ENCODE measurements at places on chromosomes 13 and 19. TPM values are rescaled to one million over a fixed set of nuclear protein-coding genes. Genes with fewer than 3 reads are reported as not detected.

- no peak for DNase-seq
- H3K4me3 ChIP-seq: no peak overlapping the region
- no peak overlapping the region for H3K27ac ChIP-seq
- H3K4me1 ChIP-seq: no peaks in the 10 kb centered on the region
These were observed 342.6 kb downstream of the ITGBL1 start for GRCh38 chr13:101795025-101795424.

The ZNF709 gene
- total RNA-seq: 3.4 TPM

The CEBPA gene
- total RNA-seq: 1.4 TPM

The ANO8 gene
- total RNA-seq: 17.7 TPM

The LILRB5 gene
- total RNA-seq: not detected

The FCAR gene
- not detected for total RNA-seq

The ZNF627 gene
- 18.3 TPM for total RNA-seq

DNA sequence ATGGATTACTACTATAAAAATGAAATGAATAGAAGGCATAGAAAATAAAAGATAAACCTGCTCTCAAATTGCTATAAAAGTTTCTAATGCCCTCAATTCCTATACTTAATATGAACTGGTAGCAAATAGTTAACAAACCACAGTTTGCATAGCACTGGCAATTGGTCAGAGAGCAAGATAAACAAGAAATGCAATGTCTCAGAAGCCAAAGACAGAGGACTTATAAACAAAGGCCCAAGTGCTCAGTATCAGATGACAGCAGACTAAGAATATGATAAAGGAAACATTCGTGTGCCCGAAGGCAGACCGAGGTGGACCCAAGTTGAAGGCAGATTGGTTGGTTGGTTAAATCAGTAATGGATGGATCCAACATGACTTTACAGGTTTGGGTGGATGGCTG lies 50.6 kb downstream of the IPO5 start:
- H3K36me3 ChIP-seq: peaks cover 70% of the 10 kb centered on the region
- H3K27ac ChIP-seq: peak overlapping the region; percentile 69
- no peak for DNase-seq
- H3K27me3 ChIP-seq: no peaks in the 10 kb centered on the region
- H3K4me3 ChIP-seq: no peak overlapping the region

DNA sequence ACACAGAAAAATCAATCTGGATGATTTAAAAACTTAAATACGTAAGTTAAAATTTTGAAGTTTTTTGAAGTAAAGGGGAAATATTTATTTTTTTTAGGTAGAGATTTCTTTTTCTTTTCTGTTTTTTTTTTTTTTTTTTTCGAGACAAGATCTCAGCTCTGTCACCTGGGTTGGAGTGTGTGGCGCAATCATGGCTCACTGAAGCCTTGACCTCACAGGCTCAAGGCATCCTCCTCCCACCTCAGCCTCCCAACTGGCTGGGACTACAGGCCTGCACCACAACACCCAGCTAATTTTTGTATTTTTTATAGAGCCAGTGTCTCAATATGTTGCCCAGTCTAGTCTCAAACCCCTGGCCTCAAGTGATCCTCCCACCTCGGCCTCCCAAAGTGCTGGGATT lies 120.4 kb upstream of the CLDN10 start:
- H3K4me1 ChIP-seq: no peaks in the 10 kb centered on the region
- no peaks in the 10 kb centered on the region for H3K36me3 ChIP-seq
- H3K27ac ChIP-seq: no peak overlapping the region
- DNase-seq: no peak
- peaks cover 16% of the 10 kb centered on the region for H3K27me3 ChIP-seq

- peak overlapping the region; percentile 69 for H3K27ac ChIP-seq
- DNase-seq: no peak
- H3K27me3 ChIP-seq: no peaks in the 10 kb centered on the region
- H3K36me3 ChIP-seq: no peaks in the 10 kb centered on the region
- peak overlapping the region; percentile 74 for H3K4me3 ChIP-seq
These were observed 484 bp downstream of the IL11 start for GRCh38 chr19:55369653-55370304.

GRCh38 chr13:52947921-52948373 lies 80.7 kb upstream of the OLFM4 start:
- no peak overlapping the region for H3K4me3 ChIP-seq
- H3K27me3 ChIP-seq: no peaks in the 10 kb centered on the region
- H3K4me1 ChIP-seq: no peaks in the 10 kb centered on the region
- no peak overlapping the region for H3K27ac ChIP-seq

GRCh38 chr13:27826379-27827353 lies 34.4 kb downstream of the GSX1 start:
- H3K36me3 ChIP-seq: no peaks in the 10 kb centered on the region
- no peak overlapping the region for H3K27ac ChIP-seq
- DNase-seq: peak; percentile 92
- peaks cover 2% of the 10 kb centered on the region for H3K4me1 ChIP-seq
- H3K27me3 ChIP-seq: peaks cover 66% of the 10 kb centered on the region

DNA sequence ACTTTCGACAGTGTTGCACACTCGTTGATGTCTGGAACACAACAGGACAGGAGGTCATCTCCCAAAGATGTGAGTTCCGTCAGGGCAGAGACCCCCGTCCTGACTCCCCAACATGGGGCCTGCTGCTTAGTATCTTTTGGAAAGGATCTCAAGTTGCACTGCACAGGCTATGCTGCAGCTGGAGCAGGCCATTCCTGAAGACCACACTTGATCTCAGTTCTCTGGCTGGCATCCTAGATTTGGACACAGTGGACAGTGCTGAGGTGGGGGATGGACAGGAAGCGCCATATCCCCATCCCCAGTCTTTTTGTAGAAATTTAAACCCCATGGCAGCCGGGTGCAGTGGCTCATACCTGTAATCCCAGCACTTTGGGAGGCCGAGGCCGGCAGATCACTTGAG lies 5.9 kb downstream of the ADGRE2 start:
- H3K36me3 ChIP-seq: no peaks in the 10 kb centered on the region
- H3K27ac ChIP-seq: no peak overlapping the region
- no peak overlapping the region for H3K4me3 ChIP-seq
- DNase-seq: peak; percentile 44

The POMP gene
- total RNA-seq: 74.9 TPM

DNA sequence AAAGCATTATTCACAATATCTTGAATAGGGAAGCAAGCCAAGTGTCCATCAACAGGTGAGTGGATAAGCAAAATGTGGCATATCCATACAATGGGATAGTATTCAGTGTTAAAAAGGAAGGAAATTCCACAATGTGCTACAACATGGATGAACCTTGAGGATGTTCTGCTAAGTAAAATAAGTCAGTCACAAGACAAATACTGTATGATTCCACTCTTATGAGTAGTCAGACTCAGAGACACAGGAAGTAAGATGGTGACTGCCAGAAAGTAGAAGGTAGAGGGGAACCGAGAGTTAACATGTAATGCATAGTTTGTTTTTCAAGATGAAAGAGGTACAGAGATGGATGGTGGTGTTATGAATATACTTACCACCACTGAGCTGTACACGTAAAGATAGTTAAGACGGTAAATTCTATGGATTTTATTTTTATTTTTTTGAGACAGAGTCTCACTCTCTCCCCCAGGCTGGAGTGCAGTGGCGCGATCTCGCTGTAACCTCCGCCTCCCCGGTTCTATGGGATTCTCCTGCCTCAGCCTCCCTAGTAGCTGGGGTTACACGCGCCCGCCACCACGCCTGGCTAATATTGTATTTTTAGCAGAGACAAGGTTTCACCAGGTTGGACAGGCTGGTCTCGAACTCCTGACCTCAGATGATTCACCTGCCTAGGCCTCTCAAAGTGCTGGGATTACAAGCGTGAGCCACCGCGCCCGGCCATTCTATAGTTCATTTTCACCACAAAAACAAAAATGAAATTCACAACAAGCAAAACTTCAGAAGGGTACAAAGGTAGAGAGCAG lies 1.0 kb upstream of the CHAMP1 start:
- peaks cover 4% of the 10 kb centered on the region for H3K36me3 ChIP-seq
- H3K27ac ChIP-seq: peak overlapping the region; percentile 92
- no peak for DNase-seq
- peaks cover 38% of the 10 kb centered on the region for H3K4me1 ChIP-seq
- H3K27me3 ChIP-seq: no peaks in the 10 kb centered on the region
- peak overlapping the region; percentile 77 for H3K4me3 ChIP-seq

The ATP1A3 gene
- total RNA-seq: not detected

DNA sequence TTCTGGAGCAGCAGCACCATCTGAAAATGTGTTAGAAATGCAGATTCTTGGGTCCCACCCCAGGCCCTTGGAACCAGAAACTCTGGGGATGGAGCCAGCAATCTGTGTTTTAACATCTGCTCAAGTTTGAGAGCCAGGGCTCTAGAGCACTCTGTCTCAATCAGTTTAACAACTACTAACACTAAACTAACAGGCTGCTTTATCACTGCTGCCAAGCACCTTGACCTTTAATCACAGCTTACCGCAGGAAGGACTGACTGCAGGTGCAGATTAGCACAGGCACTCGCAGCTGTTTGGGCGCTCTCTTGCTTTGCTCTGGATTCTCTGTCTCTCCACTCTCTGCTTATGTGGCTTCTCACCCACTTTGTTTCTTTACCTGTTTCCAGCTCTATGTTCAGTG lies 163.5 kb downstream of the MTUS2 start:
- H3K4me1 ChIP-seq: no peaks in the 10 kb centered on the region
- H3K4me3 ChIP-seq: no peak overlapping the region
- H3K27me3 ChIP-seq: no peaks in the 10 kb centered on the region
- no peak for DNase-seq

- H3K27ac ChIP-seq: no peak overlapping the region
- no peak for DNase-seq
- H3K4me1 ChIP-seq: peaks cover 4% of the 10 kb centered on the region
- H3K4me3 ChIP-seq: no peak overlapping the region
- peaks cover 12% of the 10 kb centered on the region for H3K36me3 ChIP-seq
These were observed 8.9 kb upstream of the ELF1 start for GRCh38 chr13:41028051-41028450.

The WDR87 gene
- not detected for total RNA-seq

The CGB3 gene
- total RNA-seq: not detected

- no peak for DNase-seq
- H3K4me1 ChIP-seq: peaks cover 13% of the 10 kb centered on the region
- H3K4me3 ChIP-seq: no peak overlapping the region
- H3K27ac ChIP-seq: no peak overlapping the region
These were observed 104.2 kb upstream of the IPO5 start for GRCh38 chr13:97849305-97849704.

DNA sequence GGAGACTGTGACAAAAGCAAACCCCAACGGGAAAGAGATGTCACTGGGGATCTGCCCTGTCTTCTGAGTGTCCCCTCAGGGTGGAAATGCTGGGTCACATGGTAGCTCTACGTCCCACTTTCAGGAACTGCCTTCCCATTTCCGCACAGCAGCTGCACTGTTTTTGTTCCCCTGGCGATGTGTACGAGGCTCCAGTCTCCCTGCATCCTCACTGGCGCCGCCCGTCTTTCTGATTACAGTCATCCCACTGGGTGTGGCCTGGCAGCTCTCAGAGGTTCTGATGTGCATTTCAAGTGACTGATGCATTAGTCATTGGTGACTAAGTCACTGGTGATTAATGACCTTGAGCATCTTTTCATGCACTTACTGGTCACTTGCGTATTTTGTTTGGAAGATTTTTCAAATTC lies 21.2 kb downstream of the PCID2 start:
- H3K4me1 ChIP-seq: peaks cover 76% of the 10 kb centered on the region
- peak; percentile 95 for DNase-seq
- H3K27me3 ChIP-seq: no peaks in the 10 kb centered on the region

The S1PR4 gene
- not detected for total RNA-seq

The RHPN2 gene
- total RNA-seq: 4.0 TPM
